ENCODE measurements at places on chromosomes 7 and 10. TPM values are rescaled to one million over a fixed set of nuclear protein-coding genes. Genes with fewer than 3 reads are reported as not detected.
A peak's percentile ranks its signal among the peaks of the same experiment; 100 is the strongest.

PLEKHS1 gene
- total RNA-seq: not detected

ACHE gene
- total RNA-seq: not detected

COL17A1 gene
- total RNA-seq: not detected

WBP1L gene
- 31.0 TPM for total RNA-seq

PDZD7 gene
- total RNA-seq: 1.1 TPM

PSPH gene
- total RNA-seq: 7.9 TPM

ATG9B gene
- 11.1 TPM for total RNA-seq

GRCh38 chr7:139739863-139740597 lies 37.8 kb downstream of the HIPK2 start:
- no peak for DNase-seq
- peaks cover 28% of the 10 kb centered on the region for H3K4me1 ChIP-seq
- no peak overlapping the region for H3K4me3 ChIP-seq

DNA sequence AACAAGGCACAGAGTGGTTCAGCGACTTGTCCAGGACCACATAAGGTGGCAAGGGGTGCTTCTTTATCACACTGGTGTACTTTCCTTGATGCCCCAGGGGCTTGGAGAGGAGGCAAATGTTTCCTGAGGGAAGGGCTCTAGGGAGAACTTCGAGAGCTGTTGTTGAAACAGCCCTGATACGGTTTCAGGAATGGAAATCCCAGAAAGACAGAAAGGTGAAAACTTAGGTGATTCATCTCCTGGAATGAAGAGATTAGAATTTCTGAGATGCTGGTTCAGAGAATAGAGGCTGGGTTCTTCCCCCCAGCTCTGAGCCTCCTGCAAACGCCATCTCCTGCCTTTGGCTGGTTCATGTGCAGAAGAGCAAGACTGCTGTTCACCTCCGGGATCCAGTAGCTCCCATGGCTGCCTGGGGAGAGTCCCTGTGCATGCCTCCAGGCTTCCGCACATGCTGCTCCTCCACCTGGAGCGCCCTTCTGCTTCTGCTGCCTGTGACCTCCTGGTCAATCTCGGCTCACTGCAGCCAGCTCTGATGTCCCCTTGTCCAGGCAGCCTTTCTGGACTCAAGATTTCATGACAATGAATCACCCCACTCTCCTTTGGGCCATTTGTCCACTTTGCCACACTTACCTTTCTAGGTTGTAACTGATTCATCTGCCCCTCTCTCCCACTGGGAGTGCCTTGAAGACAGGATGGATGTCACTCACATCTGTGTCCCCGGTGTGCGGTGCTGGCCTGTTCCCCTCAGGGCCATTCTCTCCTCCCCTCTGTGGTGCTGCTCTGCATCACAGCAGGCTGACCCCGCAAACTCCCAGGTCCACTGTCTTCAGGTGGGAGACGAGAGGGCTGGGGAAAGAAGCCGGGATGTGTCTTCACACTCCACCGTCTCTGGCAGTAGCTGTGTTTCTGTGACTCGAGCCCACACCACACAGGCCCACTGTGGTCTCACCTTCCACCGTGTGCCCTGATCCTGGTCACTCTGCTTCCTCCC lies 3.6 kb upstream of the CDH23 start:
- H3K27ac ChIP-seq: no peak overlapping the region
- no peak overlapping the region for H3K4me3 ChIP-seq
- H3K4me1 ChIP-seq: peaks cover under 1% of the 10 kb centered on the region
- H3K36me3 ChIP-seq: no peaks in the 10 kb centered on the region

DNA sequence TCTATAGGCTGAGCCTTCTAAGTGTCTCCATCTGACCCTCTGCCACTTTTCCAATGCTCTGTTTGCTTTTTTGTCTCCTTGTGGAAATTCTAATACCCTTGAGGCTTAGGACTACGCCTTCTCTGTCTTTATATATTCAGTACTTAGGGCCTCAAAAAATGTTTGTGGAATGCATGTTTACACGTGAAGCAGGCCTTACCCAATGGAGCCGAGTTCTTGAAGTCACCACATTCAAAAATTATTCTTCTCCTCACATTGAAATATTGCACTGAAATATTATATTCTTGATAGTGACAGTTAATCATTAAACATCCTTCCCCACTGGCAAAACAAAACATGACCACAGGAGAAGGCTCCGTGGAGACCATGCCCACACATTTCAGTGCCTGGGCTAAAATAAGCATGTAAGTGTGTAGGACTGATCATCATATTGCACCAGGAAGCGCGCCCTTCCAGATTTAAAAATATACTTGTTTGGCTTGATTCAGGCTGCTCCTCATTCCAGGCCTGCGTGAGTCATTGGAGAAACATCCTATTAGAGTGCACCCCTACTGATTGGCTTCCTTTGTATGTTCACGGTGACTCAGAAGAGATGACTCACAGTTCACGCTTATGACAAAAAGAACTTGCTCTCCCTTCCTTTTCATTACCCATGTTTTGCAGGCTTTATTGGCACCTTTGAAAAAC lies 307.4 kb upstream of the AOAH start:
- DNase-seq: no peak
- peak overlapping the region; percentile 22 for H3K27ac ChIP-seq
- no peaks in the 10 kb centered on the region for H3K27me3 ChIP-seq

DNA sequence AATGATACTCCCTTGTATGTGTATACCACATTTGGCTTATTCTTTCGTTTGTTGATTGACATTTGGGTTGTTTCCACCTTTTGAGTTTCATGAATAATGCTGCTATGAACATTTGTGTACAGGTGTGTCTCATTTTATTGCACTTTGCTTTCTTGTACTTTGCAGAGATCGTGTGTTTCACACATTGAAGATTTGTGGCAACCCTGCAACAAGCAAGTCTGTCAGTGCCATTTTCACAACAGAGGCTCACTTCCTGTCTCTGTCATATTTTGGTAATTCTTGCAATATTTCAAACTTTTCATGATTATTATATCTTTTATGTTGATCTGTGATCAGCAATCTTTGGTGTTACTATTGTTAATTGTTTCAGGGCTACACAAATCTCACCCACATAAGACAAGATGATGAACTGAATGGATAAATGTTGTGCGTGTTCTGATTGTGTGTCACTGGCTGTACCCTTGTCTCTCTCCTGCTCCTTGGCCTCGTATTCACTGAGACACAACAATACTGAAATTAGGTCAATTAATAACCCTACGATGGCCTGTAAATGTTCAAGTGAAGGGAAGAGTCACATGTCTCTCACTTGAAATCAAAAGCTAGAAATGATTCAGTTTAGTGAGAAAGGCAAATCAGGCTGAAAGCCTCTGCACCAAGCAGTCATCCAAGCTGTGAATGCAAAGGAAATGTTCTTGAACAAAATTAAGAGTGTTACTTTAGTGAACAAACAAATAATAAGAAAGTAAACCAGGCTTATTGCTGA lies 133.6 kb upstream of the JCAD start:
- no peak overlapping the region for H3K27ac ChIP-seq
- no peak overlapping the region for H3K4me3 ChIP-seq
- H3K36me3 ChIP-seq: no peaks in the 10 kb centered on the region
- H3K4me1 ChIP-seq: peaks cover 2% of the 10 kb centered on the region
- peaks cover 46% of the 10 kb centered on the region for H3K27me3 ChIP-seq
- no peak for DNase-seq

DNA sequence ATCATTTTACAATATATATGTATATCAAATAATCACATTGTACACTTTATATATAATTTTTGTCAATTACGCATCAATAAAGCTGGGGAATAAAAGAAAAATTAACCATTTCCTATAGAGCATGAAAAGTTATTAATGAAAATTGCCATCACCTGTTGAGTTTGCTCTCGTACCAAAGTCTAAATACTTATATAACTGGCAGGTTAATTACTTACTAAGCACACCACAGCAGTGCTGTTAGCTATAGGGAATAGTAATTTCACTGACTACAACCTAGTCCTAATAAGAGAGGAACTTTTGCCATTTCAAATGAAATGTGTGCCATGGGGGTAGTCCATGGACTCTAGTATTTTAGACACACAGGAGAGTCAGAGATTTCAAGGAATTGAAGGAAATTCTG lies 176.9 kb upstream of the COL1A2 start:
- no peak for DNase-seq
- H3K36me3 ChIP-seq: no peaks in the 10 kb centered on the region
- H3K27ac ChIP-seq: no peak overlapping the region
- no peaks in the 10 kb centered on the region for H3K27me3 ChIP-seq

GRCh38 chr7:115475206-115475605 lies 553.3 kb downstream of the MDFIC start:
- no peak overlapping the region for H3K27ac ChIP-seq
- DNase-seq: no peak
- H3K4me3 ChIP-seq: no peak overlapping the region

DNA sequence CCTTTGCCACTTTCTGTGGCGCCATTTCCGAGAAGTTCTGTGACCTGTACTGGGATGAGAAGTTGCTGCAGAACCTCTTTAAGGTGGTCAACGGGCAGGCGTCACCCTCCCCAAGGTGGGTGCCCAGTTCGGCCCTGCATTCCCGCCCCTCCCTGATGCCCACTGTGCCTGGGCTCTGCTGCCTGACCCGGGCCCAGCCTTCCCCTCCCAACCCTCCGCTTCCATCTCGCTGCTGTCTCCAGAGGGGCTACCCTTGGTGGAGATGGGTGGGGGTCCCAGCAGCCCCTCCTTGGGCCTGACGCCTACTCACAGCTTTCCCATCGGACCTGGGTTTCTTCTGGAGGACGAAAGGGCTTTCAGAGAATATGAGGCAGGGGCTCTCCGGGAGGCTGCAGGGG lies 30.5 kb upstream of the UTF1 start:
- no peaks in the 10 kb centered on the region for H3K36me3 ChIP-seq
- DNase-seq: no peak
- no peak overlapping the region for H3K4me3 ChIP-seq

GRCh38 chr10:48363617-48364355 lies 57.3 kb downstream of the MAPK8 start:
- H3K27me3 ChIP-seq: no peaks in the 10 kb centered on the region
- H3K4me1 ChIP-seq: peaks cover 1% of the 10 kb centered on the region
- no peak overlapping the region for H3K4me3 ChIP-seq
- DNase-seq: no peak

DNA sequence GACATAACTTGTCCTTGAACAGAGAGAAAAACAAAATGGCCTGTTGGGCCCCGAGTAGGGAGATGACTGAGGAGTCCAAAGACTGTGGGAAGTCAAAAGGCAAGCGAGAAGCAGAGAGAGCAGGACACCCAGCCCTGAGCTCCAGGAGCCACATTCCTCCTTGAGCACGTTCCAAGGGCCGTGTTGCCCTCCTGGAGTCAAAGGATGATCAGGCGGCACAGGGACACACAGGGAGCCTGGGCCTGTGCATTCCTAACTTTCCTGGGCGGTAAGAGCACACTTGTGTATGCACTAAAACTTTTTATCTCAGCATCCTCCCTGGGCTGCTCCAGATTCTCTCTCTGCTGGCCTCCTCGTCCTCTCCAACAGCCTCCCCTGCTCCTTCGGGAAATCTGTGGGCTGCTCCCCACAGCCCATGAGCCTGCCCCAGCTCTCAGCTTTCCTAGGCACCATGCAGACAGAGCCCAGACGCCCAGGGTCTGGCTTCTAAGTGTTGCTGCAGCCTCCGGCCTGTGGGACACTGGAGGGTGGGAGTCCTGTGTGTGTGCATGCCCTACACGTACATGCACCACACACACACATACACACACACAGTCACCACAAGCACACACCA lies 281.8 kb downstream of the POU6F2 start:
- no peak for DNase-seq
- H3K27me3 ChIP-seq: no peaks in the 10 kb centered on the region
- H3K4me3 ChIP-seq: no peak overlapping the region
- H3K36me3 ChIP-seq: no peaks in the 10 kb centered on the region
- H3K4me1 ChIP-seq: no peaks in the 10 kb centered on the region

GRCh38 chr10:90856964-90857634 lies 740 bp downstream of the HTR7 start:
- peaks cover 73% of the 10 kb centered on the region for H3K27me3 ChIP-seq
- DNase-seq: peak; percentile 35
- peak overlapping the region; percentile 23 for H3K27ac ChIP-seq
- H3K4me3 ChIP-seq: peak overlapping the region; percentile 84
- no peaks in the 10 kb centered on the region for H3K36me3 ChIP-seq

- DNase-seq: no peak
- no peak overlapping the region for H3K4me3 ChIP-seq
- no peak overlapping the region for H3K27ac ChIP-seq
- no peaks in the 10 kb centered on the region for H3K27me3 ChIP-seq
Measured at GRCh38 chr7:124089621-124090020, 56.8 kb upstream of the TMEM229A start.

- DNase-seq: no peak
- H3K27me3 ChIP-seq: no peaks in the 10 kb centered on the region
- H3K36me3 ChIP-seq: peaks cover 25% of the 10 kb centered on the region
- no peak overlapping the region for H3K27ac ChIP-seq
Measured at GRCh38 chr7:21370283-21370982, 57.5 kb upstream of the SP4 start.

DNA sequence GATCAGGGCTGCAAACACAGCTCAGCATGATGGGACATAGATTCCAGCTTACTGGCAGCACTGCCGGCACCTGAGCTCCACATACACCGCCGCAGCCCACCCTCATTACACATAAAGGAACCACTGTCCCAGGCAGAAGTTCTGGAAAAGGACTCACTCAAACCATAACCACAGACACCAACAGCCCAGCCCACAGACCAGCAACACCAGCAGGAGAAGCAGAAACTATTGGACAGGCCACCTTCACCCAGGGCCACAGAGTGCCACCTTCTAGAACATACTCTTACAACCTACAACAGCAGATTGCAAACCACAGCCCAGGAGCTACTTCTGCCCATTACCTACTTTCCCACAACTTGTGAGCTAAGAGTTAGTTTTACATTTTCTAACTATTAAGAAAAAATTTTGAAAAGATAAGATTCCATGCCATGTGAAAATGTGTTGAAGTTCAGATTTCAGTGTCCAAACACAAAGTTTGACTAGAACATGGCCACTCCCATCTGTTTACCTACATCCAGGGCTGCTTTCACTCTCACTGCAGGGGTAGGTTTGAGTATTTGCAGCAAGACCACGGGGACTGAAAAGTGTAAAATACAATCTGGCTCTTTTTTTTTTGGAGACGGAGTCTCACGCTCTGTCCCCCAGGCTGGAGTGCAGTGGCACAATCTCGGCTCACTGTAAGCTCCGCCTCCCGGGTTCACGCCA lies 153.0 kb downstream of the TNS3 start:
- no peak overlapping the region for H3K4me3 ChIP-seq
- H3K27me3 ChIP-seq: peaks cover 3% of the 10 kb centered on the region
- H3K27ac ChIP-seq: no peak overlapping the region
- H3K36me3 ChIP-seq: no peaks in the 10 kb centered on the region

- no peaks in the 10 kb centered on the region for H3K27me3 ChIP-seq
- no peak overlapping the region for H3K4me3 ChIP-seq
- peaks cover 4% of the 10 kb centered on the region for H3K36me3 ChIP-seq
- H3K4me1 ChIP-seq: peaks cover 8% of the 10 kb centered on the region
- DNase-seq: no peak
Measured at GRCh38 chr10:33091201-33091600, 133.2 kb upstream of the ITGB1 start.

All from activated naive CD8-positive, alpha-beta T cell treated with anti-CD3 and anti-CD28 coated beads, Interleukin-2, amount 10 ng/mL, durations not matched to agents 7 days and 5 days (primary cell).